Stimulated activated CD8-positive, alpha-beta memory T cell treated with anti-CD3 and anti-CD28 coated beads, Interleukin-2, amount 100 ng/mL, for 1 hour (primary cell): ENCODE measurements at places on chromosomes 4 and X.

GRCh38 chrX:46278572-46278971, 266.6 kb downstream of the ZNF674 start:
- no peak for DNase-seq

GRCh38 chrX:22650691-22651090, 349.1 kb upstream of the DDX53 start:
- no peak for DNase-seq

- no peak for DNase-seq
Observed at GRCh38 chrX:101931136-101931487, 715 bp downstream of the ZMAT1 start.

DNA sequence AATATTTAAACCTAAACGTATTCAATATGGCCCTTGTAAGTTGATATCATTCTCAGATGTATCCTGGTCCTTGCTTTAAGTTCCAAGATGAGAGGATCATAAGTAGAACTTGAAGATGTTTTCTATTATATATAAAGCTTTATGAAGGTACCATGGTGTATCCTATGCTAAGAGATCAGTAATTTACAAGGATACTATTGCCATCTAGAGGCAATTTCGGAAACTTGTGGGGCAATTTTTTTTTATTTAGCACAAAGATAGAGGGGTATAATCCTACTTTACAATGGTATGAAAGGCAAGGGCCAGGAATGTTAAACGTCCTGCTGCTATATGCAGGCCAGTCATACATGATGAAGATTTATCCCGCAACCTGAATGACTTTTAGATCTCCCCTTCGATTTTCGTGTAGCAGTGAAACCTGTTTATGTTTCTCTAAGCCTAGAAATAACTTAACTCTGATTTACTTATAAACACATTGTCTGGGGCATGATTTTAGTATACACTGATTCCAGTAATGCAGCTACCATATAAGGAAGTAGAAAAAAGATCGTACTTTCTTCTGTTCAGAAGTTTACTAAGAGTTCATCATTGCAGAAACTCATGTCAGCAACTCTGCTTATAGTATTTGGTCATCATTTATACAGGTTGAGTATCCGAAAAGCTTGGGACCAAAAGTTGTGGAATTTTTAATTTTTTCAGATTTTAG, 2.6 kb downstream of the SLC25A31 start:
- DNase-seq: no peak

DNA sequence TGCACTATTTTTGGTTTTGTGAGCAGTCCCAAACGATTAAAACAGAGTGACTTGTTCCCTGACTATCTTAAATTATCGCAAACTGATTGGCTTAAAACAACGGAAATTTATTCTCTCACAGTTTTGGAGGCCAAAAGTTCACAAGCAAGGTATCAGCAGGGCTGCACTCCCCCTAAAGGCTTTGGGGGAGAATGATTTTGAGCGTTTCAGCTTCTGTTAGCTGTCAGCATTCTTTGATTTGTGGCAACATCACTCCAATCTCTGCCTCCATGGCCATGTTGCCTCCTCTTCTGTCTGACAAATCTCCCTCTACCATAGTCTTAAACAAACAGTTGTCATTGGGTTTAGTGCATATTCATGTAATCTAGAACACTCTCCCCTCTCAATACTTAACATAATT, 459.6 kb upstream of the ATOH1 start:
- no peak for DNase-seq

DNA sequence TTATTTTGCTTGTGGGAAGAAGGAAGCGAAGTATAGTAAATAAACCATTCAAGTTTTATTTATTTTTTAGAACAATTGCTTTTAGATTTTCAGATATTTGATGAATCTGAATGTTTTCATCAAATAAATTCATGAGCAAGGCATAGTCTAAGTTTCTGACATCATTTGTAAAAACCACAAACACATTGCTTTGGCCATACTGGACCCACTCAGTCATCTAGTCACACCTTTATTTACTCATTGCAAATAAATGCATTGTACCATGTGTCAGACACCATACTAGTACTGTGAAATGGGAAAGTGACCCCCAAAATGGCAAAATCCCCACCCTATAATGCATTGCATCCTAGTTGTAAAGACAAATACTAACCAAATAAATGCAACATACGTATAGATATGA, 449.1 kb upstream of the SMIM31 start:
- no peak for DNase-seq

GRCh38 chrX:152025656-152026440, 51.4 kb upstream of the GABRE start:
- no peak for DNase-seq

DNA sequence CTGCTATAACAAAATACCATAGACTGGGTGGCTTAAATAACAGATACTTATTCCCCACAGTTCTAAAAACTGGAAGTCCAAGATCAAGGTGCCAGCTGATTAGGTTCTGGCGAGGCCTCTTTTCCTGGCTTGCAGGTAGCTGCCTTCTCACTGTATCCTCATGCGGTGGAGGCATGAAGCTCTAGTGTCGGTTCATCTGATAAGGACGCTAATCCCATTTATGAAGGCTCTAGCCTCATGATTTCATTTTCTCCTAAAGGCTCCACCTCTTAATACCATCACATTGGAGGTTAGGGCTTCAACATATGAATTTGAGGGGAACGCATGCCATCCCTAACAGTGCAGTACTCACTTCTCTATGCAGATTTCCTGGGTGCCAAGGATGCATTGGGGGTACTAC, 57.9 kb upstream of the STIM2 start:
- DNase-seq: no peak

GRCh38 chr4:168710353-168710946, 213.6 kb downstream of the PALLD start:
- DNase-seq: no peak

DNA sequence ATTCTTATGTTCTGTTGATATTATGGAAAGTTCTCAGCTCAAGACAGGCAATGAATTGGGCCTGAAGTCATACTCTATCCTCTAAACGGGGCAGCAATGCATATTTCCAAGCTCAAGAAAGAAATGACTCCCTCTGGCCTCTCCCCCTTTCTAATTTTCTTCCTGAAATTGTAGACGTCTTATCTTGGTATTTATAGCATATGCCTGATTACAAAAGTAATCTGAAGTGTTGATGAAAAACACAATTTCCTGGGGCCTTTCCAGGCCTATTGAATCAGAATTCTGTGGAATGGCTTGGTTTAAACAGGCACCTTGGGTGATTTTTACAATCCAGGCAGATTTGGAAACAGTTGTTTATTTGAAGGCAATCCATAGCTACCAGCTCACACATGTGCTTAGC, 21.4 kb upstream of the PGRMC2 start:
- no peak for DNase-seq

DNA sequence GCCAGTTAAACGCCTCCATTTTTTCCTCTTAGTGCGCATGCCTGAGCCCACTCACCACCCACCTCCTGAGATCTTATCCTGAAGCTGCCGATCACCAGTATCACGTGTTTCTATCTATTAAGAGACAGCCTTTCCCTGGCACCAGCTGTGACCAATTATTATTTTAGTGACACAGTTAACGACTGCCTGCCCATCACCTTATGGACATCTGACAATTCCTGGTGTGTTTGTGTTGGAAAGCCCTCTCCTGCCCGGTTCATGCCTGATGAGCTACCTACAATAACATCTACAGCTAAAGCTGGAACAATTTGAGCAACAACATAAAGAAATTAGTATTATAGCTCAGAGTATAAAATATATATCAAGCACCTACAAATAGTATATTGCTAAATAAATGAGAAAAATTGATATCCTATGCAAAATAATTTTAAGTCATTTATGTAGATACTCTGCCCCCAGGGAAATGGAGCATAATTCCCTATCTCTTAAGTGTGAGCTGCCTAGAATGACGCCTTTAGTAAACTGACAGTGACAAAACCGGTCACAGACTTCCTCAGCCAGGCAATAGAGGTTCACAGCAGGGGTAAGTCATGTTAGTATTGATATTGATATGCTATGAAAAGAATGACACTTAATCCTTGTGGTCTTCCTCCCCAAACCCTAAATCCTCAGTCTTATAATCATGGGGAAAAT, 862.2 kb downstream of the TRAM1L1 start:
- no peak for DNase-seq

- no peak for DNase-seq
Observed at GRCh38 chr4:174673865-174674264, 151.6 kb upstream of the HPGD start.

DNA sequence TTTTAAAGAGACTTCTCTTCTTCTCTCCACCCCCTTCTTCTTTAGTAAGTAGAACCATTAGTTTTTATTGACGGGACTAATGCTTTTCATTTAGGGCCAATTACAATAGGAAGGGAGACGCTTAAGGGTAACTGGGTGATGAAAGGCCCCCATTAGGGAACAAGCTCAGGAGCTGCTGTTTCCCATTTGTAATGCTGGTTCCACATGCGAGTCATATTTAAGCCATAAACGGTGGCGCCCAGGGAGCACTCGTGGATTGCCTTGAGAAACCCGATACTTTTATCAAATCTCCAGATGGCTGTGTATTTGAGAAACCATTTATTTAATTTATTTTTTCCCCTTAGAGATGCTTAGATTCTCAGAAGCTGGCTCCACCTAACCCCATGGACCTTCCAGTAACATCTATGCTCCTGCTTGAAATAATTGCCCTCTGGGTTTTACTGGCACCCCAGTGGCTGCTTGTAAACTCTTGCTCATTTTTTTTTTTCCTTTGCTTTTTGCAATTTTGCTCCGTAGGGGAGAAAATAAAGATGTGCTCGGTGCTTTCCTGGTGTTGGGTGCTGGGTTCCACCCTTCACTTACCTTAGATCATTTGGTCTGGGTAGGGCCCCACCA, 124.2 kb upstream of the MSX1 start:
- DNase-seq: no peak

GRCh38 chrX:15931362-15931761, 76.7 kb upstream of the AP1S2 start:
- no peak for DNase-seq

- DNase-seq: no peak
Observed at GRCh38 chrX:42809569-42809968, 31.6 kb upstream of the PPP1R2C start.

DNA sequence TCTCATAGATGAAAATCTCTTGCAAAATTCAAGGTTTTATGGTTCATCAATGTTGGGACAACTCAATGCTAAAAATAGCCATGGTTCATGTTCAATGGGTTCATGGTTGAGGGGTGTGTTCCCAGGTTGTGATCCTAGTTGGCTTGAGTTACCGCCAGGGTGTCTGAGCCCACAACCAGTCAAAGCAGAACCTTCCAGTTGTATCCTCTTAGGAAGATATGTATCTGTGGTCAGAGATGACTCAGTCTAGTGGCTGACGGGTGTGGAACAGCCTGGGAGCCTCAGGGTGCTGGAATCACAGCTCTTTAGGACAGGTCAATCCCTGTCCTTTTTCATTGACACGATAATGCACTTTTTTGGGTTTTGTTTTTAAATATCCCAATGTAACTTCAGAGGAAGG, 192.3 kb upstream of the NR3C2 start:
- no peak for DNase-seq

- DNase-seq: no peak
Observed at GRCh38 chr4:184313702-184314659, 96.3 kb upstream of the ENPP6 start.

DNA sequence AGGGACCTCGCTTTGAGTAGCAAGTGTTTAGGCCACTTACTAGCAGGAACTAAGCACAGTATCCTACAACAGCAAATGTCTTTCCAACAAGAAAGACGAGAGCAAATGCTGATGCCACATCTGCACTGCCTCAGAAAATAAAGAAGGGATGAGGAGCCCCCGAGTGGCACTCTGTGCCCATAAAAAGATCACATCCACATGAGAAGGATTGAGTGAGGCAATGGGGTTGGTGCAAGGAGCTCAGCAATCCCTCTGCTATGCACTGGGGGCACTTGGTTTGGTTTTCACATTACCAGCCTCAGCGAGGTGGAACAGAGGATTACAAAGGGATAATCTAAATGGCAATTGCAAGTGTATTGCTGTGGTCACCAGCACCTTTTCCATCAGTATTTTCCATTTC, 252.8 kb upstream of the SLC7A11 start:
- no peak for DNase-seq

DNA sequence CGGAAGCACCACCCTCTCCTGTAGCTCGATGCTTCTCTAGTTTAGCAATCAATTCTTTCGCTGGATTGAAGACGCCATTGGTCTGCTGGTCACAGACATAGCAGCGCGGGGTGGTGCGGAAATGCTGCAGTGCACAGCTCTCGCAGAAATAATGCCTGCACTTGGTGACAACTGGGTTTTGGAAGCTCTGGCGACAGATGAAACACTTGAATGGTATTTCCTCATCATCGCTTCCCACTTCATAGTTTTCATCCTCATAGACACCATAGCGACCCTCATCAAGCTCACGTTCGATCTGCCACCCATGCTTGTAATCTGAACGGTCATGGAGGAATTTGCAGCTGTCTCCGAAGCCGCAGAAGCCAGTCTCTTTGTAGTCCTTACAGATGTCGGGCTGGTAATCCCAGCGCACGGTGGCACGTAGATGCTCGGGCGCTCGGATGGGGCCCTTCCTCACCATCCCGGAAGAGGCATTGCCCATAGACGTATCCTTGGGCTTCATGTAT, 854 bp downstream of the RNF113A start:
- DNase-seq: no peak

- DNase-seq: no peak
Observed at GRCh38 chrX:132294776-132295495, 75.7 kb upstream of the RAP2C start.

DNA sequence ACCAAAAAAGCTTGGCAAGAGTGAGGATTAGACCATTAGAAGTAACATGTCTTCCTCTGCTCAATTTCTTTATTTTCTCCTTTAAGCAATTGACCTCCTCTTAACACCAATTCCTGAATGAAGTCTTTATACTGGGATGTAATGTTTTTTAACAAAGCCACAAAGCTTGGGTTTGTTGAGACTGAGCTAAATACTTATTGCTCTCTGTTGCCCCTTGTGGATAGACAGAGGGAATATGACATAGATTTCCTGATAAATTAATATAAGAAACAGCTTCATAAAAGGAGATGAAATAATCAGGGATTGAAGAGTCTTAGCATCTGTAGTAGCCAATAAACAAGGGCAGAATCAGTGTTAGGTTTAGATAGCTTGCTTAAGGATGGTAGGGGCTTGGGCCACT, 57.6 kb downstream of the CCDC160 start:
- no peak for DNase-seq

GRCh38 chr4:7311205-7311604, 118.9 kb downstream of the SORCS2 start:
- no peak for DNase-seq

DNA sequence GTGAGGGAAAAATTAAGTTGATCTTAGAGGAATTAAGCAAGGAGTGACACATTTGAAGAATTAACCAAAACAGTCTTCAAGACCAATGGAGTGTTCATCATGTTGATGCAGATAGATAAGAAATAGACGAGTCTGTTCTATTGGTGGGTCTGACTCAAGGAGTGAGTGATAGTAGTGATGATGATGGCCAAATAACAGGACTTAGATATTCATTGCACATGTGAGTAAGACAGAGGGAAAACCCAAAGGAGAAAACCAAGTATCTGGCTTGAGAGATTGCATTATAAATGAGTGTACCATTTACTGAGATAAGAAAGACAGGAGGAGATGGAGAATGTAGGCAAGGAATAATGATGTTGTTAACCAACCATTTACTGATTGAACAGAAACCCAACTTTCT, 321.3 kb downstream of the ADGRL3 start:
- DNase-seq: no peak
